Foreskin keratinocyte (primary cell): ENCODE measurements at places on chromosomes 1 and 21. TPM values are rescaled to one million over a fixed set of nuclear protein-coding genes. Genes with fewer than 3 reads are reported as not detected.

ZSWIM5 gene
- not detected in 2 replicates for polyA plus RNA-seq

NPR1 gene
- polyA plus RNA-seq = not detected in 2 replicates

CELSR2 gene
- 7.9 and 8.1 TPM in 2 replicates for polyA plus RNA-seq

NMNAT1 gene
- 6.7 and 7.8 TPM in 2 replicates for polyA plus RNA-seq

VSIG8 gene
- polyA plus RNA-seq = 0.11 and 0.18 TPM in 2 replicates

EPHA10 gene
- not detected in 2 replicates for polyA plus RNA-seq

CSMD2 gene
- polyA plus RNA-seq = 1.1 and 1.4 TPM in 2 replicates

PRDM2 gene
- polyA plus RNA-seq = 5.2 and 6.0 TPM in 2 replicates

UTS2 gene
- polyA plus RNA-seq = not detected in 2 replicates

C1orf94 gene
- polyA plus RNA-seq = not detected in 2 replicates

AMPD1 gene
- not detected in 2 replicates for polyA plus RNA-seq

SLAMF9 gene
- 0.40 and 0.72 TPM in 2 replicates for polyA plus RNA-seq

TRIM17 gene
- 0.62 and 0.65 TPM in 2 replicates for polyA plus RNA-seq

SMPDL3B gene
- polyA plus RNA-seq = 0.48 and 0.63 TPM in 2 replicates

TRIM45 gene
- 1.7 TPM in 2 replicates for polyA plus RNA-seq

PTPN22 gene
- 0.03 and 0.17 TPM in 2 replicates for polyA plus RNA-seq

ANXA9 gene
- polyA plus RNA-seq = 0.49 and 0.58 TPM in 2 replicates

IFNAR1 gene
- polyA plus RNA-seq = 8.3 and 8.4 TPM in 2 replicates

AK2 gene
- polyA plus RNA-seq = 159 and 195 TPM in 2 replicates

GBP5 gene
- polyA plus RNA-seq = not detected in 2 replicates

CRYAA gene
- polyA plus RNA-seq = not detected in 2 replicates

PLD5 gene
- polyA plus RNA-seq = 4.2 and 5.0 TPM in 2 replicates

CACNA1S gene
- not detected in 2 replicates for polyA plus RNA-seq

CLDN14 gene
- polyA plus RNA-seq = 0.03 TPM in 1 of 2 replicates, not detected in the other

GPR25 gene
- not detected in 2 replicates for polyA plus RNA-seq

EPS8L3 gene
- polyA plus RNA-seq = not detected in 2 replicates

PIAS3 gene
- polyA plus RNA-seq = 24.5 and 28.6 TPM in 2 replicates

TMEM52 gene
- 1.5 and 1.8 TPM in 2 replicates for polyA plus RNA-seq

PDE4B gene
- polyA plus RNA-seq = not detected in 2 replicates
